ENCODE measurements at places on chromosomes 5 and 9.

- no peak for DNase-seq
These were observed 77.5 kb downstream of the STARD4 start for GRCh38 chr5:111434800-111435199.

DNA sequence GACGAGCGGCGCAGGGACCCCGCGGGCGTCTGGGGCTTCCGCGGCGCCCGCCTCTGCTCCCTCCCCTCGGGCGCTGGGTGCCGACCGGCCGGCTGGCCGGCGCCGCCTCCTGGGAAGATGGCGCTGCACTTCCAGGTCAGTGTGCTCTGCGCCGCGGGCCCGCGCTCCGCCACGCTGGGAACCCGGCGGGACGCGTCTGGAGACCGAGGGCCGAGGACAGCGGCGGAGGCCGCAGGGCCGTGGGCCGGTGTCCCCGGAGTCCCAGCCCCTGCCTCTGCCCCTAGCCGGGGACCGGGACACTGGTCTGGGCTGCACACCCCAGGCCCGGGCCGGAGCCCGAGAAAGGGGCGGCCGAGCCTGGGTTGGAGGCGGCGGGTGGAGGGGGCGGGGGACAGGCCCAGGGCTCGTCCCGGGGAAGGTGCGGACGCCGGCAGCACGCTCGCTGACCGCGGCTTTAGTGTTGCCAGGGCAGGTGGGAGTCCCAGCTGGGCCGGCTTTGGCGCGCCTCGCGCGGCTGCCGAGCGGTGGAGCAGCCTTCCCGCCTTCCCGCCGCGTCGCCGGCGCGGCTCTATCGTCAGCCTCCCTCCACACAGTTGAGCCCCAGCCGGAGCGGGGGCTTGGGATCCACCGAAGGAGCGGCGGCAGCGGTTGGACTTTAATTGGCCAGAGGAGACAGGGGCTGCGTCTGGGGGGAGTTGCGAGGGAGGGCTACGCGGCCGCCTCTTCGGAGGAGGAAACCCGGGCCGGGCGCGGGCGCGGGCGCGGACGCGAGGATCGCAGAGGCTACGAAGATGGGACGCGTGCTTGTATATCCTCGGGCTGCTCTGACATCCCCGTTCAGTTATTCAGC lies at the start of gene RANBP17:
Gene RANBP17, plus strand, starts transcription at position 102 of the 850 bp plus-strand sequence.
- no peak for DNase-seq

DNA sequence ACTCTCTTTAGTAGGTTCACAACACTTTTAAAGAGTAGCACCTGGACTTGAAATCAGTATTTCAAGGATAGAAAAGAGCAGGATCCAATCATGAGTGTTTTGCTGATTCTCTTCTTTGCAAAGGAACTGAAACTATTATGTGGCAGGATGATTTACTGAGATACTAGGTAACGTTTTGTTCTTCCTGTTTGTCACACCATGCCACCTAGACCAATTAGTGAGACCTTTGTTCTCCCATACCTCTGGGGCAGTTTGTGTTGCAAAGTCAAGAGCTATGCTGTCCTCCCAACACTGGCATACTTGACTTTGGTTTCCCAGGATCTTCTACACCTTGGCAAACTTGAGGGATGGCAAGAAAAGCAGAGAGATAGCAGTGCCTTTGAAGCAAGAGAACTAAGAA lies 43.4 kb downstream of the PPP1R2B start:
- DNase-seq = no peak

- no peak for DNase-seq
These were observed 153.6 kb downstream of the CRB2 start for GRCh38 chr9:123509646-123510045.

- DNase-seq = no peak
These were observed 4.5 kb downstream of the SLC36A1 start for GRCh38 chr5:151451626-151452520.

DNA sequence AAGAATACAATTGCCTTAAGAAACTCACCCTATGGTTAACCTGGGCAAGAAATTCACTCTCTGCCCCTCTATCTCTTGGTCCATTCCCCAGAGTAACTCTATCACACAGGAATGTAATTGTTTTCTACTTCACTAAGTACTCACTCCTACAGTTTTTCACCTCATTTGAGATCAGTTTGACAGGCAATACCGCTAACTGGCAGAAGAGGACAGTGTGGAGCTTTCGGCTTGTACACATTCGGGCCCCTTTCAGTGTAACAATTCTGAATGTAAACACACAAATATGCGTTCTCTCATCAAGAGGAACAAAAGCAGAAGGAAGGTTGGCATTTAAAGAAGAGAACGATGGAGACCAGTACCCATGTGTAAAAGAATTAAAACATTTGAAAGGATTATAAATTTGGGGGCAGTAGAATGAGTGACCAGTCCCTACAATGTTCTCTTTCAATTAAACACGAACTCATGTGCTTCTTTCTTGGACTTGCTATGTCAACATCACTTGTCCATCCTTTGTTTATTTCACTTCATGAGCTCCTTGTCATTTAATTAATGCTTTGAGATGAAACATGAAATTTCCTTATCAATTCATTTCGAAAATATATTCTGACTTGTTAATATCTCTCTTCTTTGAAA lies 188.5 kb upstream of the GRAMD2B start:
- no peak for DNase-seq

DNA sequence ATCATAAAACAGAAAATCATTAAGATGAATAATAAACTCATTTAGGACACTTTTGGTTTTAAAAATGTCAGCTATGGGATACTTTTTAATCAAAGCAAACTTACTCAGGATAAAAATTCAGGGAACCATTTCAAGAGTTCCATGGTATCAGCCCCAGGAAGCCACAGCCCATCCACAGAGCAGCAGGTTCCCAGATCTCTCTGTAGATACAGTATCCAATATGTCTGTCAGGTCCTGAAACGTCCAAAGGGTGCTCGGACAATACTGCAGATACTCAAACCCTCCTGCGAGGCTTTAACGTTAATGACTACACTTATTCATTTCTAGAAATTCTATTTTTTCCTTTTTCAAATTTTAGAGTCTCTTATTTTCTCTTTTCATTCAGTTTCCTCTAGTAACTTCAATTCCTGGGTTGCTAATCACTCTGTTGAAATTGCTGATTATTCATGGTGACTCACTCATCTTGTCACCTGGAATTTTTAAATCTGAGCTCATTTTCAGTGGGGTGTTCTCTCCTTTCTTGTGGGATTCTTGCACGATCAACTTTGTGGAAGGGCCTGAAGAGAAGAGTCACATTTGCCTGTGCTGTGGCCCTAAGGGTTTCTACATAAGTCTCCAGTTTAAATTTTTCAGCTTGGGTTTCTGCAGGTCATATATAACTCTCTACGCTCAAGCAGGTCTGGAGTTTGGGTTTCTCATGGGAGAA lies 435.8 kb downstream of the CTNND2 start:
- no peak for DNase-seq

GRCh38 chr9:89278551-89278950 lies 32.4 kb upstream of the CKS2 start:
- DNase-seq = no peak

DNA sequence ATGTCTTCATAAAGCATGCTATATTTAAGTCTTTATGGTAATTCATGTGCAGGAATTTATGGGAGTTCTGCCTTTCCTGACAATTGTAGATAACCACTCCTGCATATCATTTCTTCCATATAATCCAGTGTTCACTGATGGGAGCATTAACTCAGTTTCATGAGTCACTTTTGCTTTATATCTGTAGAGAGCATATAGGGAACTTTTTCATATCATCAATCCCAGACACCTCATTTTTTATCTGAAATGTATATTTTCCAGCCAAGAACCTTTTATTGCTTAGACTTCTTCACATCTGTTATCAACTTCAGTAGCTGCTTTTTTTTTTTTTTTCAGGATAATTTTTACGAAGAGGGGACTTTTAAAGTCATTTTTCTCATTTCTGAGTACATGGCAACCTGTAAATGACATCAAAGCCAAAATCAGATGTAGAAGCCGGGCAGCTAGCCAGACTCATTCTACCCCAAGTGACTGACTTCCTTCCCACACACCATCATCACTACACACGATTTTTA lies 41.1 kb downstream of the NFX1 start:
- DNase-seq = no peak

- no peak for DNase-seq
These were observed 210.6 kb downstream of the ATP10B start for GRCh38 chr5:160641405-160641804.

- DNase-seq = no peak
These were observed 54.9 kb downstream of the FGF18 start for GRCh38 chr5:171474230-171474813.

DNA sequence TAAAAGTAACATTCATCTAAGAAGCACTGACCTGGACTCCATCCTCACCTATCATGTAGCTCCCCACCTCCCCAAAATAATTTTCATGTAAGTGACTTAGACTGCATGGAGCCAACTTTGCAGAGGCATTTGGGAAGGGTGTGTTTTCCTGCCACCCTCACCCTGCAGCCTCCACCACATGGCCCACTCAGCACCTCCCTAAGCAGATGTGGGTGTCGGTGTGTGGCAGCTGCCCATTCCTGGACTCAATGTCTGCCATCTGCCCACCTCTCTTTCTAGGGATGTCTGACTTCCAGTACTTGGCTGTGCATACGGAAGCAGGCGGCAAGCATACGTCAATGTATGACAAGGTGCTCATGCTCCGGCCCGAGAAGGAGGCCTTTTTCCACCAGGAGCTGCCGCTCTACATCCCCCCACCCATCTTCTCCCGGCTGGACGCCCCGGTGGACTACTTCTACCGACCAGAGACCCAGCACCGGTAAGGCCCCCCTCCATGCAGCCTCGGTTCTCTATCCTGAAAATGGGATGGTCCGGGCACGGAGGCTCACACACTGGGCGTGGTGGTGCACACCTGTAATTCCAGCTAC lies 12.7 kb downstream of the GTF3C5 start:
- no peak for DNase-seq

GRCh38 chr9:127755061-127756060 lies 20.3 kb upstream of the TOR2A start:
- DNase-seq = no peak

- DNase-seq = no peak
These were observed 719 bp downstream of the MIGA2 start for GRCh38 chr9:129036923-129037766.

DNA sequence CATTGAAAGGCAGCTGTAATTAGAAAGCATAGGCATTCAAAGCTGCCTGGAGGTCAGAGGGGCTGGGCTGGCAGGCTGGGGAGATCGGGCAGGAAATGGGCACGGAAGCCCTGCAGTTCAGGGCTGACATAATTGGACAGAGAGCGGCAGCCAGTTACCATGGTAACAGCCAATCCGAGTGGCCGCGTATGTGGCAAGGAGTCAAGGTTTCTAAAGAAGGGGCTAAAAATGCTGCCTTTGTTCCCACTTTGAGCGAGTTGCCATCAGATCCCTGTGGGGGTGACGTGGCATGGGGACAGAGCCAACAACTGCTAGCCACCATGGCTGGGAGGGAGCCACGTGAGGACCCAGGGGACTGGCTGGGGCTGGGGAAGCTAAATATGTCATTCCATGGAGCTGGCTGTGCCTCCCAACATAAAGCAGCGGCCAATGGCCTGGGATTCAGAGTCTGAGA lies 44.7 kb upstream of the NDFIP1 start:
- peak; percentile 54 for DNase-seq

DNA sequence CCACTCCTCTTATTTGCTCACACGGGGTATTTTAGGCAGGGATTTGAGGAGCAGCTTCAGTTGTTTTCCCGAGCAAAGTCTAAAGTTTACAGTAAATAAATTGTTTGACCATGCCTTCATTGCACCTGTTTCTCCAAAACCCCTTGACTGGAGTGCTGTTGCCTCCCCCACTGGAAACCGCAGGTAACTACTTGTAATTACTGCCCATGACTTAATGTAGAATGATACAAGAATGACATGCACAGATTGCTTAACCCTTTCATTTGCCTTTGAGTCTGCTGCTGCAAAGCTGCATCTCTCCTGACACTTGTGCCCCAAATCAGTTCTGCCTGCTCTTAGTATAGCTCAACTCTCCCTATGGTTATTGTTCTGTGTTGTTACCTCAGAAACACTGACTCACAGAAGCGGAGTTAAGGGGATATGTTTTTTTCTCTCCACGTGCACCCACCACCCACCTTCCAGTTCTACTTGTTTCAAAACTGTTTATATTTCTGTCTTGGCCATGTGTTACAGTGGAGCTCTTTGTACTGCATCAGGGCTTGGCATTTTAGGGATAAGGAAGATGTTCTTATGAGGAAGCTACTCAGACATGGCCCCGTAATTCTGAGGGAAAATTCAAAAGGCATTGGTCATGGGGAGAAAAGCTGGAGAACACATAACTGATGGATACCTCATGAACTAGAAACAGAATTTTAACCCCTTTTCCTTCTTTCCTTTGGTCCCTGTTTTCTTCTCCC lies 2.3 kb downstream of the ADRB2 start:
- DNase-seq = no peak

- no peak for DNase-seq
These were observed 476 bp upstream of the DTWD2 start for GRCh38 chr5:118988866-118989180.

DNA sequence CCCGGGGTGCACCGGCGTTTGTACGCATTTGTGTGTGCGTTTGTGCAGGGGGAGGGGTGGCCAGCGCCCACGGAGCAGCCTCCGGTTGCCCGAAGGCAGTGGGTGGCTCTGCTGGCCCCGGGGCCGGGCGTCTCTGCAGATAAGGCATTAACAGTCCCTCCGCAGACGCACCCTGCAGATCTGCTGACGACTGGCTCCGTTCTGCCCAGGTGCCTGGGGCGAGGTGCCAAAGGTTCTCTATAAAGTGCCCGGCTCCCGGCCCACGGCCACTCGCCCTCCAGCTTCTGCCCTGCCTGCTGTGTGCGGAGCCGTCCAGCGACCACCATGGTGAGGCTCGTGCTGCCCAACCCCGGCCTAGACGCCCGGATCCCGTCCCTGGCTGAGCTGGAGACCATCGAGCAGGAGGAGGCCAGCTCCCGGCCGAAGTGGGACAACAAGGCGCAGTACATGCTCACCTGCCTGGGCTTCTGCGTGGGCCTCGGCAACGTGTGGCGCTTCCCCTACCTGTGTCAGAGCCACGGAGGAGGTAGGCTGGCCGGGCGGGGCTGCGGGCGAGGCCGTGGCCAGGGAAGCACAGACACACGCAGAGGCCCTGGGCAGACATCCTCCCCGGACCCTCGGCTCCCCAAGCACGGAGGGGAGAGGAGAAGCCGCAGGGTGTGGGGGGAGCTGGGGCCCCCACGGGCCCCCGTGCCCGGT lies at the start of gene SLC6A19:
Gene SLC6A19, plus strand, starts transcription at position 269 of the 699 bp plus-strand sequence. Its CDS starts 56 bp downstream, at position 325.
- DNase-seq = no peak

GRCh38 chr9:117887383-117887782 lies 183.2 kb downstream of the TLR4 start:
- DNase-seq = no peak

DNA sequence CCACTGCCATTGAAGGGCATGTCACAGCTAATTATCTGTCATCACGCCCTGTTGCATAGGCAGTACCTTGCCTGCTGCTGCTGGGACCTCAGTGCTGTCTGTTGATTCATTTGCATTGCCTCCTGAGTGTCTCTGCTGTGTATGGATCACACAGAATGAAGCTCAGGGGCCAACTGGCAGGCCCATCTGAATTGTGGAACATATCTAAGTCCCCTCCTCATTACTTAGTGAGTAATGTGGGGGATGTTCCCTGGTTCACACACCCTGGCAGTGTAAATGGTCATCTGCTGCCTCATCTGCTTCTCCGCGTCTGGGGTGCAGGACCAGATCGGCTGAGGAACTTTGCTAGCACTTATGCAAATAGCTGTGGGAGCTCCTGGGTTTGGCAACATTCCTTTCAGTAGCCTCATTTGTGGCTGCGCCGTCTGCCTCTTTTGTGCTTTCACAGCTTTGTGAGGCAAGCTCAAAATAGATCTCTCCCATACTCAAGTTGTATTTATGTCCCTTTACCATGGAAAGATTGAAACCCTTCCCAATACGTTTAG lies 25.4 kb downstream of the TYRP1 start:
- DNase-seq = no peak

GRCh38 chr9:114271556-114272510 lies 51.1 kb upstream of the ORM1 start:
- DNase-seq = peak; percentile 41

GRCh38 chr5:123035360-123035917 lies 1.1 kb downstream of the PPIC start:
- no peak for DNase-seq

All from CD4-positive, alpha-beta T cell treated with Interleukin-6 for 4 hours (primary cell).